Caco-2 (cell line): ENCODE measurements at places on chromosomes 1 and 21.

GRCh38 chr1:213409971-213410370 lies 358.9 kb downstream of the RPS6KC1 start:
- DNase-seq = no peak

DNA sequence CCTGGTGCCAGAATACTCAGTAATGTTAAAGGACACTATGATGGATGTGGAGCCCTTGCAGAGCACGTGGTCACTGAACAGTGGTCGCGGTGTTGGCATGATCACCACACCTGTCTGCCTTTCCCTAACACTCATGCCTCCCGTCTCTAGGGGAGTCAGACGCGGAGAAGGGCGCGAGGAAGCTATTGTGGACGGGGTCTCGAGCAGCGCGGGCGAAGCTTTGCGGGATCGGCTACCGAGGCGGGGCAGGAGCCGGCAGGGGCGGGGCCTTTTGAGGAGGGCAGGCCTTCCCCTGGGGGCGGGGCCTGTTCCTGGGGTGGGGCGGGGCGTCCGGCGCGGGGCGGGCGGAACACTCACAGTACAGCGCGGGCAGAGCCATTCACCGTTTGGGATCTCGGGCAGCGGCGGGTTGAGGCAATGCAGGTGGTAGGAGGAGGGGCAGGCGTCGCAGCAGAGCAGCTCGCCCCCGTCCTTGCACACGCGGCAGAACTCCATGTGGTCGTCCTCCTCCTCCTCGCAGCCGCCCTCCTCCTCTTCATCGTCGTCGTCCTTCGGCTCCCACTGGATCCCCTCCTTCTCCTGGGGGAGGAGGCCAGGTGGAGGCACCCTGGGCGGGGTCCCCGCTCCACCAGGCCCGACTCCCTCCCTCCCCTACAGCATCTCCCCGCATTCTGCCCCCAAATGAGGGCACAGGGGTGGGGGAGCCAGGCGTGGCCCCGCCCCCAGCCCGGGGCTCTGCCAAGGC lies 31.5 kb downstream of the CHD5 start:
- peak; percentile 77 for DNase-seq

- DNase-seq = no peak
Observed at GRCh38 chr1:234530672-234531071, 51.7 kb upstream of the TARBP1 start.

GRCh38 chr1:25867210-25867991 lies 8.1 kb downstream of the PAQR7 start:
- peak; percentile 49 for DNase-seq

DNA sequence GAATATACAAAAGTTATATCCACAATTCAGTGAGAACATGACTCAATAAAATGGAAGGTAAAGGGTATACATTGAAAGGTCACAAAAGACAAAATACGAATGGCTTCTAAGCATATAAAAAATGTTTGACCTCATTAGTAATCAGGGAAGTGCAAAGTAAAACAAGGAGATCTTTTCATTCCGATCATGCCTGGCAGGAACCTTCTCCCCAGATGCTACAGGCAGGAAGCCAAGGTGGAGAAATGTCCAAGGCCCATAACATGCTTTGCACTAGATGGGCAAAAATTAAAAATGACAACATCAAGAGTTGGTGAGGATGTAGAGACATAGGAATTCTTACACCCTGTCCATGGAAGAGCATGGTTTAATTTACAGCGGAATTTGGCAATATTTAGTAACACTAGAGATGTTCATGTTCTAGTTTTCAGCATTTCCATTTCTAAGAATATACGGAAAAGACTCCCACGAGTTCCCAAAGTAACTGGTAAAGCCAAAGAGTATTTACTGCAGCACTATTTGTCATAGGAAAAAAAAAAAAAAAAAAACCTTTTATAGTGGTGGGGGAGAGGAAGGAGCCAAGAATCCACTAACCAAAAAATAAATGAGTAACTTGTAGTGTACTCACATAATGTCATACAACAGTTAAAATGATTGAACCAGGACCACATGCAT lies 184.5 kb upstream of the KAZN start:
- DNase-seq = no peak

- no peak for DNase-seq
Observed at GRCh38 chr1:199546323-199546722, 481.2 kb upstream of the NR5A2 start.

- no peak for DNase-seq
Observed at GRCh38 chr1:200075522-200075921, 48.0 kb downstream of the NR5A2 start.

- no peak for DNase-seq
Observed at GRCh38 chr1:152926091-152926490, 17.7 kb downstream of the IVL start.

- DNase-seq = no peak
Observed at GRCh38 chr1:77975386-77975785, 3.5 kb downstream of the FUBP1 start.

DNA sequence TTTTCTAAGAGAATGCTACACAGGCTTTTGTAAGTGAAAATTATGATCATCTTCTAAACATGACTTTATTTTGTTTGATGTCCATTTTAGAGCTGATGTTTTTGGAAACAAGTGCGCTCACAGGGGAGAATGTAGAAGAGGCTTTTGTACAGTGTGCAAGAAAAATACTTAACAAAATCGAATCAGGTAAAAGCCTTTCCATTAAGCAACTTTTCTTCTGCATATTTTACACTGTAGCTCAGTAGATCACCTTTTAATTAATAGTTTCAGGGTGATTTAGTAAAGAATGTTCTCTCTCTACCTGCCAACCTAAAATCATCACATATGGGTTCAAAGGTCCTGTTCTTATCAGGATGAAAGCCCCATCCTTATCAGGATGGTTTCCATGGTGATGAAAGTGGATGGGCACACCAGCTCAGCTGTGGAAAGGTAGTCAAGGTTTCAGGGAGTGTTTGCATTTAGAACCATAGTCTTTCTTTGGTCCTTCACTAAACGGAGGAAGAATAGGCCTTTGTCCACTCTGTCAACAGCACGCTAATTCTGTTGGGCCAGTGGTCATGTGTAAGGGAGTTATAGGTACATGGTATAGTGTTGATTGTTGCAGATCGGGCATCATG lies 28.1 kb downstream of the RAB4A start:
- DNase-seq = peak; percentile 84

DNA sequence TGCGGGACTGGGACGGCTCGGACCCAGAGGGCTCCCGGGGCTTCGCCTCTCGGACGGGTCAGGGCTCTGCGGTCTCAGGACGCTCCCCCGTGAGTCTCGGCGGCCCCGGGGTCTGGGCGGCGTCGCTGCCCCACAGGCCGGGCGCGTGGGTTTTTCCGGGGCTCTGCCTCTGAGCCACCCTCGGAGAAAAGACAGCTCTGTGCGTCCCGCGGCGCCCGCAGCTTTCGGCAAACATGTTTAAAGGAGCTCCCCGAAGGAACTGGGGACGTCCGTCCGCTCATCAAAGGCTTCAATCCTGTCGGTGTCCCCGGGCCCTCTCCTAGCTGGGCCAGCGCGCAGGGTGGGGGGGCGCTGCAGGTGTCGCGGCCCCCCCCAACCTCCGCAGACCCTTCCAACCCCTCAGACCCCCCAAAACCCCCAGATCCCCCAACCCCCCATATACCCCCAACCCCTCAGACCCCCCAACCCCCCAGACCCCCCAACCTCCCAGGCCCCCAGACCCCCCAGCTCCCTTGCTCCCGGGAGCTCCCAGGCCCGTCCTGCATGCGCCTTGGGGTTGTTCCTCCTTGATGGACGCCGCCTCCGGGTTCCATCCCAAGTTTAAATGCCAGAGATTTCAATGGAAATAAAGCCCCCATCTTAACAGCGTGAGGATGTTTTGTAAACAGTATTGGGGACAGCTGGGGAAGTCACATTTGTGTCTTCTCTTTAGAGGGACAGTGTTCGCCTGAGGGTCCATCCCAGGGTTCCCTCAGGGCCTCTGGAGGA lies 996 bp upstream of the C1orf159 start:
- no peak for DNase-seq

DNA sequence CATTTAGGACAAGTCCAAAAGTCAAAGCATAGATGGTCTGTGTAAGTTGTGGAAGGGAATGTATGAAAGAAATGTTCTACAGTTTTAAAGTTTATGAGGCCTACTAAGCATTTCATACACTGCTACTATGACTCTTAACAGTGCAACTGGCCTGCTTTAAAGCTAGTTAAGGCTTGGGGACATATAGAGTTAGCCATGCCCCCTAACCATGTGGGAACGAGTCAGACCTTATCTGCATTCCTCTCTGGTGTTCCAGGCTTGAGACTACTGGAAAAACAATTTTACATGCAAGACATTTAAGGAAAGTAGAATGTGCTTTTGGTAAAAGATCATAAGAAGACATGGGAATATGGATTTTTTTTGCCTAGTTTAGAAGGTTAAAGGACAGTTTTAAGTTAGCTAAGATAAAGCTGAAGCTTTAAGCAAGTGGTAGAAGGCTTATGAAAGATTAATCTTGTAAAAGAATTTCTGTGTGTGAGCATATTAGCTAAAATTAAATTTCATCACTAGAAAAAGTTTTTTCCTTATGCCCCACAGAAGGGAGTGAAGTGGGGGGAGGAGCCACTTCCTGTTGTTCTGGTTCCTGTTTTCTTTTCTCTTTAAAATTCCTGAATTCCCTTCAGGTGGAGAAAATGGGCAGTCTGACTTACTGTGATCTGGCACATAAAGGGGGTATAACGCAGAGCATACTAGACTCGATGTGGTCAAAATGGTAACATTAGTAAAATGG lies 8.9 kb upstream of the CD48 start:
- no peak for DNase-seq

GRCh38 chr1:204408074-204408507 lies 3.5 kb downstream of the PPP1R15B start:
- no peak for DNase-seq

DNA sequence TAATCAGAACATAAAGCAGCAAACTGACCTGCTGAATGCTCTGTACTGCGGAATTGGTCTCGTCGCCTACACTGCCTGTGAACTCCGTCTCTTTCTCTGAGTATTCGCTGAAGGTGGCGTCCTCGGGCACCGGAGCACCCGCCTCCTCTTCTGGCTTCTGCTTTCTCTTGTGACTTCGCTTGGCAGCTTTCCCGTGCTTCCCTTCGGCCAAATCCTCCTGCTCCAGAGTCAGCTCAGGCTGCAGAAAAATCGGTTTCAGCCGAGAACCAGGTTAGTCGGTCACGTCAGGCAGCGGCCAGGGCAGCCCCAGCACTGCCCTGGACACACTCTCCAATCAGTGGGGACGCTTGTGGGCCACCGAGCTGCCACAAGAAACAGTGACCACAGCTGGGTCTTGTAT lies 35.8 kb upstream of the RIPK4 start:
- DNase-seq = no peak

- no peak for DNase-seq
Observed at GRCh38 chr1:7009741-7010525, 224.7 kb downstream of the CAMTA1 start.

DNA sequence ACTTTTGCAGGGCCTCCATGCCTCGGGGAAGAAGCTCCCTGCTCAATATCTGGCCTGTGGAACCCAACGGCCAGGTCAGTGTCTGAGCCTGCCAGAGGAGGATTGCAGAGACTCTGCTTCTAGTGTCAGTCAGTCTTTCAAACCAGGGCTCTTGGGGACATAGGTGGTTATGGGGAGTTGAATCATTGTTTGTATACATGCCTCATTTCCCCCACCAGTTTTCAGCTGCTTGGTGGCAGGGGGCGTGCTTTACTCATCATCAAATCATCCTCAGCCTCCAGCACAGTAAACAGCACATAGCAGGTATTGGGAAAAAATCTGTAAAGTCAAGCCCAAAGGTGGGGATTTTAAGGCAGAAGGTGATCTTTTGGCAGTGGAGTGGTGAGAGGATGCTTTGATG lies 17.4 kb upstream of the FAM89A start:
- DNase-seq = no peak

DNA sequence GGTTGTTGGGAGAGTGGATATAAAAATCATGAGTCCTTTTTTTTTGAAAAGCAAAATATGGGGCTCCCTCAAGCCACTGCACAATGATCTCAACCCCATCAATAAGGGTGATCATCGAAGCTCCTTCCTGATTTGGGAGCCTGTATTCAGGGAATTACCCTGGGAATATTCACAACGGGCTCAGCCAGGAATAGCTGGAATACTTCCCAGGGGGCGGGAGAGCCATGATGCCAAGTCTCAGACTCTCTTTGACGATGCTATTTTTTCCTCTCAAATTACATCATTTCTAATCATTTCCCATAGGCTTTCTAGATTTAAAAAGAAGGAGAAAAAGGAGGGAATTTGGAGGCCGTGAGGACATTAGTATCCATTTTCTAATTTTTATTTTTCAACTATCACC lies 18.4 kb downstream of the OLIG1 start:
- no peak for DNase-seq

GRCh38 chr1:35443768-35444518 lies 113.3 kb downstream of the KIAA0319L start:
- DNase-seq = no peak

DNA sequence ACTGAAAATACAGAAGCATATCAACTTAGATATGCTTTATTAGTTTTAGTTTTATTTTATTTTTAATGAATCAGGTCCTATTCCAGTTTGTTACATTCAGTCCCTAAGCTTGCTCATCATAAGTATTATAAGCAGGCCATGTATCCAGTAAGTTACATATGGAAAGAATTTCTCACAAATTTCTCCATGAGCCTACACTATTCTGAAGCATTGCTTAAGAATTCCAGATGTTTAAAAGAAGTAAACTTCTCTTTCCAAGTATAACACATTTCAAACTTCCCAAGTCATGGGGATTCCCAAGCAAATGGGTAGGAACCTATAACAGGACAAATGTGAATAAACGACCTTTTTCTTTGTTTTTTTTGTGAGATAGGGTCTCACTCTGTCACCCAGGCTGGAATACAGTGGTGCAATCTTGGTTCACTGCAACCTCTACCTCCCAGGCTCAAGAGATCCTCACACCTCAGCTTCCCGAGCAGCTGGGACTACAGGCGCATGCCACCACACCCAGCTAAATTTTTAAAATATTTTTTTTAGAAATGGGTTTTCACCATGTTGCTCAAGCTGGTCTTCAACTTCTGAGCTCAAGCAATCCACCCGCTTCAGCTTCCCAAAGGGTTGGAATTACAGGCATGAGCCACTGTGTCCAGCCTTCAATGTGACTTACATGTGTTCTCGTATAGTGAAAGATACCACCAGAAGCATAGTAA lies 39.0 kb downstream of the ST7L start:
- DNase-seq = no peak

DNA sequence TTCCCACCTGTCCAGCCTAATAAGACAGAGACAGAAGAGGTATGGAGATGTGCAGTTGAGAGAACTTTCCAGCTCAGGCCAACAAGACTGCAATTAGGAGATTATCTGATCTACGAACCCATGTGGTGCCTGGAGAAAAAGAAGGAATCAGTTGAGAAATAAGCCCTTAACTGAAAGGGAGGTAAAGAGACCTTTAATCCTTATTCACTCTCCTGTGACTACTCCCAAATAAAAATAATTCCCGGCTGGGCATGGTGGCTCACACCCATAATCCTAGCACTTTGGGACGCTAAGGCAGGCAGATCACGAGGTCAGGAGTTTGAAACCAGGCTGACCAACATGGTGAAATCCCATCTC lies 31.9 kb upstream of the SARS1 start:
- no peak for DNase-seq

DNA sequence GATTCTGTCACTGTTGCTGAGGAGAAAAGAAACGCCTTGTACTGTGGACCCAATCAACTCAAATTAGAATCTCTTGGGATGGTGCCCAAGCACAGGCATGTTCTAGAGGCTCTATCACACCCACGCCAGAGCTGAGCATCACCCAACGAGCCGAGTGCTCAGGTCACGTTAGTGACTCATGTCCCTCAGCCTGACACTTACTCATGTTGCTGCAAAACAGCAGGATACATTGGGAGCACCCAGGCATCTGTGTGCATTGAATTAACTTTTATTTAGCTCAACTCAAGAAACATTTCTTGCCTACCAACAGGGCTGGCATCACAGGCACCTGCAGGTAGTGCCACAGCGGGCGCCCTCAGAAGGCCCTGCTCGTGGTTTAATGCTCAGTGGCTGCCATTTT lies 149.8 kb downstream of the ETS2 start:
- no peak for DNase-seq
